AG04449 (cell line): ENCODE measurements at places on chromosomes 5 and 9.

- no peak for DNase-seq
Measured at GRCh38 chr5:76771705-76772405, 47.0 kb upstream of the F2RL1 start.

GRCh38 chr5:8060235-8060952, 191.4 kb downstream of the MTRR start:
- DNase-seq: no peak

DNA sequence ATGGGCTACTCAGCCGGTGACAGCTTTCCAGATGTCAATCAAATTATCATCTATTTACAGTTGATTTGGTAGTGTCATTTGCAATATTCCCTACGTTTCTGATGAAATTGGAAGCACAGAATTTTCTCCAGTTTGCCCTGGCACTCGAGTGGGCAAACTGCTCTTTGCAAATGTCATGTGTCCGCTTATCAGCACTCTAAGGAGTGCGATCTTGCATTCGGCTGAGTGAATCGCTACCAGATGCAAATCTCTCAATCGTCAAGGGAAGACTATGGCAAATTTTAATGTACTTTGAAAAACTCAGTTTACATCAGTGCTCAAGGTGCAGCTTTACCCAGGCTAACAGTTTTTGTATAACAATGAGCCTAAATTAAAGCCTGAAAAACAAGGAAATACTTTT, 66.8 kb downstream of the BNC2 start:
- no peak for DNase-seq

DNA sequence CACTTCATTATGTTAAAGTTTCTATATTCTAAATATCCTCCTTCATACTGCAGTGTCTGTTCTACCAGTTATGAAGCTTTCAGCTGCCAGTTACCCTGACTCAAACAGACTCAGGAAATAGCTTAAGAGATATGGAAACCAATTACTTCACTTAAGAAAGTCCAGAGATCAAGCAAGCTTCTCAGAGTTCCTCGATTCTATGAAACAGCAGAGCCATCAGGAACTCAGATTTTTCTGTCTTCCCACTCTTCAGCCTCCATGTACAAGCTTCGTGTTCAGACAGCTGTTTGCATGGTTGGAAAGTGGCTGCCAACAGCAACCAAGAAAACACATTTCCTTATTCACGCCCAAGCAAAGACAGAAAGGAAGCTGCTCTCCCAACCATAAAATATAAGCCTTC, 216.1 kb downstream of the ACTL7B start:
- no peak for DNase-seq

GRCh38 chr5:143117821-143118220, 285.7 kb downstream of the NR3C1 start:
- DNase-seq: no peak

DNA sequence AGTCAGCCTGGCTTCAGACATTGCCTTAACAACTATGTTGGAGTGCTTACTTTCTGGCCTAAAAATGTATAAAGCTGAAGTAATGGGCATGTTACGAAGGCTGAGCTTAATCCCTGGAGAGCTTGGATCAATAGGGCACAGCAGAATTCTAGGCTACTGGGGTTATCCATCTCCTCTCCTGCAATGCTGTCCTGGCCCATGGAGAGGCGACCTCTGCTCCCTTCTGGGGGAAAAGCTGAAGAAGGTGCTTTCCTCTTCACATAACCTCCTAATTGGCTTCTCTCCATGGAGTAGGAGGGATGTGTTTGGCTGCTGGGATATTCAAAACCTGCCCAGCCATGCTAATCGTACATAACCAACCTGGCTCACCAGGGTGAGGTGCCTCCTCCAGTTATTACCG, 403.5 kb downstream of the DMRT2 start:
- DNase-seq: no peak

DNA sequence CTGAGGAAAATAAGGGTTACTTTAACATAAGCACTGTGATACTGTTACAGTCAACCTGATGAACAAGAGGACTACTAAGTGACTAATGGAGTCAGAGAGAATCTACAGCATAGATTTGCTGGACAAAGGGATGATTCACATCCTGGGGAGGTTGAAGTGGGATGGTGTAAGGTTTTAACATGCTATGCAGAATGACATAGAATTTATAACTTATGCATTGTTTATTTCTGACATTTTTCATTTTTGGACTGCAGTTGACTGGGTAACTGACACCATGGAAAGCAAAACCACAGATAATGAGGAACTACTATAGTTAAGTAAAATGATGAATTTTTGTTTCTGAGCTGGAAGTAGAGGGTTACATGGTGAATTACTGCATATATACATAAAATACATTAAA, 389.2 kb downstream of the MAT2B start:
- peak; percentile 16 for DNase-seq

GRCh38 chr5:39461007-39461682, 36.4 kb upstream of the DAB2 start:
- DNase-seq: no peak

DNA sequence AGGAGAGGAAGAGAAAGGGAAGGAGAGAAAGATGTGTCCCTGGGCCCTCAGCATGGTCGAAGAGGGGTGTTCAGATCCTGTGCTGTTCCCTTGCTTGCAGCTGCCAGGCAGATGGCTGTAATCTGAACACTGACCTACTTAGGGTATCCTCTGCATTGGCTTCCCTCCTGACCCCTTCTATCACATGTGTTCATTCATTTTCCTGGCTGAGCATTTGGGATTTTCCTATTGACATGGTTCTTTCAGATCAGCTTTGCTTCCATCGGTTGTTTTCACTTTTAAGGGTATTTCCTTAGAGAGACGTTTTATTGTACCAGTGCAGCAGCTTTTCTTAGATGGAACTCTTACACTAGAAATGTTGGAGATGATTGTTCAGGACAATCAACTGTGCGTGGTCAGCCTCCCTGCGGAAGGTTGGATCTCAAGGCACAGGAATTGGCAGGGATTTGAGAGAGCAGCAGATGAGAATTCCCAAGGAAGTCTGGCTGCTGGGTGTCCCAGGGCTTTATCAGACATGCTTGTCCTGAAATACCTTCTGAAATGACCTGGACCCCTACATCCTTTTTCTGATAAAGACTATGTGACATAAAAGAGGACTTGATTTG, 26.0 kb downstream of the ACTBL2 start:
- DNase-seq: no peak
